Stimulated activated naive B cell treated with anti-CD40 and anti-IgM and Interleukin-4, amounts not matched to agents 10 μg/mL and 1 μg/mL and 100 μg/mL, for 72 hours (primary cell): ENCODE measurements at places on chromosomes 4 and X.

GRCh38 chrX:110173192-110174175 lies 144.4 kb downstream of the AMMECR1 start:
- H3K27ac ChIP-seq: peak overlapping the region; percentile 16
- no peaks in the 10 kb centered on the region for H3K27me3 ChIP-seq
- H3K4me1 ChIP-seq: peaks cover 17% of the 10 kb centered on the region
- no peak overlapping the region for H3K4me3 ChIP-seq
- peaks cover 22% of the 10 kb centered on the region for H3K36me3 ChIP-seq

DNA sequence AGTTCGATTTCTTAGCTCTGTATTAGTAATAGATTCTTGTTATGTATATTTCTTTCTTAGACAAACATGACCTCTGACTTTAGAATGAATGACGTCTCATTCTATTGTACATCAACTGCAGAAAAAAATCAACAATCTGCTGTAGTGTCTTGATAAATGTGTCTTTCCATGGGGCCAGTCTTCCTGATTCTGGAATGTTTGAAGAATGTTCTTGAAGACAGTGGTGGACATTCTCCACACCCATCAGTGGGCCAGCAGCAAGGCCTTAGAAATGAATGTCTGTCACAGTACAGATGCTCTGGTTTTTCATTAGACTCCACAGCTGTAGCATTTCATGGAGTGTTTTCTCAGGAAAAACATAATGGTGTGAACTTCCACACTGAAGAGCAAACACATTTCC lies 63.2 kb upstream of the FAM47B start:
- H3K4me1 ChIP-seq: no peaks in the 10 kb centered on the region
- H3K27ac ChIP-seq: no peak overlapping the region
- H3K36me3 ChIP-seq: no peaks in the 10 kb centered on the region
- no peak for DNase-seq
- H3K27me3 ChIP-seq: no peaks in the 10 kb centered on the region

DNA sequence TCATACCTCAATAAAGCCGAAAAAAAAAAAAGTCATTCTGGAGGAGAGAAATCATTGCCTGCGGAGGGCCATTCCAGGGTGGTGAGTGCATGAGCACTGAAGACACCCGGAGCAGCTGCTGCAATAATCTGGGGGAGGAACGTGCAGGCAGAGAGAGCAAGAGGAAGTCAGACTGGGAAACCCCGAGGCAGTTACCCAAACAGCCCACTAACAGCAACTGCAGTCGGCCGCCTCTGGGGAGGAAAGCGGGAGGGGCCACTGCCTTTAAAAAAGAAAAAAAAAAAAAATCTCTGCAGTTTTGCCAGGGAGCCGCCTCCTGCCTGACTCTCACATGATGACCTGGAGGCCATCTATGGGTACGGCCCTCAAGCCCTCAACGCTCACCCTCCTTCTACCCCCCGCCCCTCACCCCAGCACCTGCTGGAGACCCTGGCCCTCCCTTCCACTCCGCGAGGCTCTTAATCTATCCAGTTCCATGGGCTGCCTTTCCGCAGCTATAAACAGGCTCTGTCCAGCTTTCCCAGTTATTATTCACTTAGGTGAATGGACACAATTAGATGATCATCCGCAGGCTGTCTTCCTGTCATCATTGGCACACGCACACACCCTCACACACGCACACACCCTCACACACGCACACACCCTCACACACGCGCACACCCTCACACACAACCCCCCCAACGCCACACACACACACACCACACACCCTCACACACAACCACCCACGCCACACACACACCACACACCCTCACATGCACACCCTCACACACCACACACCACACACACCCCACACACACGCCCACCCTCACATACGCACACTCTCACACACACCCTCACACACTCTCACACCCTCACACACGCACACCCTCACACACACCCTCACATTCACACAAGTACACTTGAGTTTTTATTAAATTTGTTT lies 3.4 kb upstream of the AVPR2 start:
- peak overlapping the region; percentile 63 for H3K27ac ChIP-seq
- H3K4me1 ChIP-seq: peaks cover 35% of the 10 kb centered on the region
- peak; percentile 74 for DNase-seq
- no peaks in the 10 kb centered on the region for H3K27me3 ChIP-seq
- H3K36me3 ChIP-seq: no peaks in the 10 kb centered on the region
- H3K4me3 ChIP-seq: peak overlapping the region; percentile 50

DNA sequence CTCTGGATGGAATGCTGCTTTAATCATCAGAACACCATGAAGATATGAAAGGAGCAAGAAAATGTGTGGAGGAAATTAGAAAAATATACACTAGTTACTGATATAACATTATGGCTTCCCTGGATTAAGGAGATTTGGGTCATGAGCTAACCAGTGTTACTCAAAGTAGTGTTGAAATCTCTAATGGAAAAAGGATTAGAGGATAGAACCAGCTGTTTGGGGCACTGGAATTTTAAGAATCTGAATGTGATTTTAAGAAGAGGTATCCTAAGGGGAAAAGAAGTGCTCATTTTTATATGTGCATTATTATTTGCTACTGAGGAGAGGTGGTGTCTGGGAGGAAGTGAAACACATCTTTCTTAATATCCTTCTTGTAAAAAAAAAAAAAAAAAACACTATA lies 164.1 kb upstream of the PPARGC1A start:
- no peaks in the 10 kb centered on the region for H3K36me3 ChIP-seq
- no peaks in the 10 kb centered on the region for H3K27me3 ChIP-seq
- H3K4me3 ChIP-seq: no peak overlapping the region
- peaks cover 4% of the 10 kb centered on the region for H3K4me1 ChIP-seq
- no peak for DNase-seq

DNA sequence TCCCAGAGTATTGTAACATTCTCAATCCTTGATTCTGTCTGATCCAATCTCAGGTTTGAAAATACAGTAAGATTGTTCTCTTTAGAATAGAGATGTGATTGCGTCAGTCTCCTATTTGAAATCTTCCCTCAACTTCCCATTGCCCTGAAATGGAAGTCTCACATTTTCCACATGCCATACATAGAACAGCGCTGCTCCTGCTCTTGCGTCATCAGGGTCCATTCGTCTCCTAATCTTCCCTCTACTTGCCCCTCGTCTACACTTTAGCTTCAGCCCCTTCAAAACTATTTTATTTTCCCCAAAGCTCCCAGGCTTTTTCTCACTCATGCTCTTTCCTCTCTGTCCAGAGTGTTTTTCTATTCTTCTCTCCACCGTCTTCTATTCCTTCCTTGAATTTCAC lies 301.7 kb upstream of the MAGEB2 start:
- H3K4me3 ChIP-seq: no peak overlapping the region
- no peaks in the 10 kb centered on the region for H3K4me1 ChIP-seq
- H3K36me3 ChIP-seq: no peaks in the 10 kb centered on the region
- no peaks in the 10 kb centered on the region for H3K27me3 ChIP-seq
- no peak overlapping the region for H3K27ac ChIP-seq

- H3K27me3 ChIP-seq: peaks cover 13% of the 10 kb centered on the region
- peaks cover 3% of the 10 kb centered on the region for H3K36me3 ChIP-seq
- H3K4me1 ChIP-seq: peaks cover 8% of the 10 kb centered on the region
- no peak for DNase-seq
Measured at GRCh38 chrX:40578039-40578695, 2.6 kb upstream of the ATP6AP2 start.

GRCh38 chr4:165875446-165875845 lies 2.4 kb downstream of the TLL1 start:
- no peak for DNase-seq
- H3K4me3 ChIP-seq: no peak overlapping the region
- H3K27ac ChIP-seq: no peak overlapping the region
- peaks cover 5% of the 10 kb centered on the region for H3K4me1 ChIP-seq
- H3K27me3 ChIP-seq: peaks cover 37% of the 10 kb centered on the region

GRCh38 chrX:119238557-119238956 lies 2.5 kb downstream of the PGRMC1 start:
- peaks cover 21% of the 10 kb centered on the region for H3K4me1 ChIP-seq
- H3K4me3 ChIP-seq: no peak overlapping the region
- peaks cover 11% of the 10 kb centered on the region for H3K36me3 ChIP-seq
- no peak for DNase-seq
- peaks cover 15% of the 10 kb centered on the region for H3K27me3 ChIP-seq

GRCh38 chr4:7206911-7207567 lies 14.7 kb downstream of the SORCS2 start:
- H3K4me1 ChIP-seq: no peaks in the 10 kb centered on the region
- H3K36me3 ChIP-seq: no peaks in the 10 kb centered on the region

DNA sequence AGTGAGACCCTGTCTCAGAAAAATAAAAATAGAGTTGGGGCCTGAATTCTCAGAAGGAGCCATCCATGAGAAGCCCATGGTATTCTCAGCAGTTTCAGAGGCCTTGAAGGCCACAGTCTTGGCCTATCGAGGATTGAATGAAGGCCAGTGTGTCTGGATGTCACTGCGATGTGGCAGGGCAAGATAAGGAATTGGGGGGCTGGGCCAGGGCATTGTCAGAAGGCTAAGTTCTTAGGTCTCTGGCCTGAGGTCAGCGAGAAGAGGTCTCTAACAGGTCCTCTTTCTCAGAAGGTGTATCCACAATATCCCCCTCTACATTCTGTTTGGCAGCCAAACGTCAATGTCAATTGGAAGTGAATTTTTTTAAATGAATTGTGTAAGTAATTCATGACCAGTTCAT lies 5.7 kb downstream of the ZNF275 start:
- no peak for DNase-seq
- H3K4me1 ChIP-seq: peaks cover 19% of the 10 kb centered on the region
- peak overlapping the region; percentile 6 for H3K27ac ChIP-seq
- no peak overlapping the region for H3K4me3 ChIP-seq
- no peaks in the 10 kb centered on the region for H3K27me3 ChIP-seq

DNA sequence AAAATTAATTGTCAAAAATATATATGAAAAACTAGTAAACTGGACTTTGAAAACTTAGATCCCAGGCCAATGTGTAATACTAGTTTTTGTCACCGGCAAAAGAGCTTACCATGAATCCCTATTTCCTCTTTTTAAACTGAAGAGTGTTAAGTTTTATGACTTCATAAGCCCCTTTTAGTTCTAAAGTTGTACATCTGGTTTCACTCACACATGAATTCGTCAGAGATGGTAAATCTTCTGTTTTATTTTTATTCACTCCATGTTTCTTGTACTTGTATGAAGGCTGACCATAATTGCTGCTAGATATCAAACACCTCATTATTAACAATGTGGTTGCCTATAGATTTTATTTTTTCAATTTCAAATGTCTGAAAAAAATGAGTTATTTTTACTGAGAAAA lies 827.9 kb downstream of the PCDH7 start:
- H3K4me3 ChIP-seq: no peak overlapping the region
- H3K36me3 ChIP-seq: no peaks in the 10 kb centered on the region
- no peaks in the 10 kb centered on the region for H3K4me1 ChIP-seq

DNA sequence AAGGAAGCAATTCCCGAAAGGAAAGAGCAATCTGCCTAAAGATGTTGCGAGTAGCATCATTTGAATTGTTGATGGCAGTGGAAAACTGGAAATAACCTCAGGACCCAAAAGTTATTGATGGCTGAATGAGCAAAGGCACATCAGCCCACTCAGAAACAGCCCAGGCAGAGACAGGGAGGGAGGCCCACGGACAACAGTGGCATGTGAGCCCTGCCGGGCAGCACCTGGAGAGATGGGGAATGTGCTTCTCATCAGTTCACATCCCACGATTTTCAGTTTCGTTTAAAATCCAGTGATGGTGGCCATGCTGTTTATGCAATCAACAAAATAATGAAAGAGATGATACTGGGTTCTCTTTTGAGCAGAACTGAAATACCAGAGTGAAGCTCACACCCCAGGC lies 80.0 kb downstream of the JAKMIP1 start:
- H3K27me3 ChIP-seq: peaks cover 31% of the 10 kb centered on the region
- no peak overlapping the region for H3K4me3 ChIP-seq
- H3K4me1 ChIP-seq: no peaks in the 10 kb centered on the region
- DNase-seq: no peak
- H3K36me3 ChIP-seq: no peaks in the 10 kb centered on the region
- no peak overlapping the region for H3K27ac ChIP-seq

DNA sequence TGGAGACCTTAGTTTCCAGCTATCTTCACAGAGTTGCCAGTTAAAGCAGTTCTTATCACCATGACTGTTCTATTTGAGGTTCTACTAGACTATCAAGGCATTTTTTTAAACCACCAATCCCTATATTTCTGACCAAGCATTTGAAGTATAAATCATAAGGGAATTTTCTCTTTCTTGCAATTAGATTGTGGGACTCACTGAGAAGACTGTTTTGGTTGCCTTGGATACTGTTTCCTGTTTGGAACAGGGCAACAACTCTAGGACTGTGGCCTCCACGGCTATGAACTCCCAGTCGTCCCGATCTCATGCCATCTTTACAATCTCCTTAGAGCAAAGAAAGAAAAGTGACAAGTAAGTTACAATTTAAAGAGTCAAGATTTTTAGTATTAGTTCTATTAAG lies 11.8 kb downstream of the KIF4A start:
- no peak overlapping the region for H3K4me3 ChIP-seq
- no peaks in the 10 kb centered on the region for H3K36me3 ChIP-seq

DNA sequence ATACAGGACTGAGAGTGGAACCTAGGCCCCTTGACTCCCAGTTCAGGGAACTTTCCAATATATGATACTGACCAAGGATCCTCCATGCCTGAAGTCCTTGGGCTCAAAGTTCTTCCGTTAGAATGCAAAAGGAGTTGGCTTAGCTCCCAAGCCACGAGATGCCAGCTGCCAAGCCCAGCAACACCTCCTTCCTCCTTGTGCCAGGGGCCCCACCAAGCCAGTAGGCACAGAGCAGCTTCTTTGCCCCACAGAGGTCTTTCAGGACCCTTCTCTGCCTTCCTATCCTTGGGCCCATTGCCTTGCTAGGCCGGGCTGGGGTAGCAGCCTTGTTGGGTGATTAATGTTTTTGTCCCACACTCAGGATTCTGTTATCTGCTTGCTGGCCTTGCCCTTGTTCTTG lies 105.6 kb downstream of the EFNB1 start:
- H3K27me3 ChIP-seq: no peaks in the 10 kb centered on the region
- H3K4me1 ChIP-seq: no peaks in the 10 kb centered on the region
- no peak for DNase-seq

DNA sequence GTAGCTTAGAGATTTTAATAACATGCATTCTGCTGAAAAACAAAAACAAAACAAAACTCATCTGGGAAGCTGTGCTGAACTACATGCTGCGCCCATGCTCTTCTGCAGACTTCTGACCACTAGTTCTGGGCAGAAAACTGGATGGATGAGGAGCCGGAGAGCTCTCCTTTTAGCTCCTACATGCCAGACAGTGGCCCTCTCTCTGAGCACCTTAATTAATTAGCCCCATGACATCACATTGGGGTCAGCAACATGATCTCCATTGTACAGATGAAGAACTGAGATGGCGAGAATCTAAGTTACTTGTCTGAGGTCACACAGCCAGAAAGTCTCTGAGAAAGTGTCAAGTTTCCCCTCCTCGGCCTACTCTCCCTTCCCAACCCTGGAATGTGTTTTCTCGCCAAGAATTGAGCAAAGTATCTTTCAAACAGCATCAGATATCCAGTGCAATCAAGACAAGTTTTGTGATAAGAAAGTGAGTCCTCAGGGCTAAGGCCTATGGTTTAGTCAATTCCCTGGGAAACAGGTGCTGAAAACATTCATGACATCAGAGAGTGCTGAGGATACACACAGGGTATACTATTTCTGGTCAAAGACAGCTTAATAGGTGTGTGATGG lies 21.6 kb downstream of the SCD5 start:
- DNase-seq: no peak
- no peaks in the 10 kb centered on the region for H3K4me1 ChIP-seq
- H3K36me3 ChIP-seq: no peaks in the 10 kb centered on the region
- H3K27me3 ChIP-seq: peaks cover 3% of the 10 kb centered on the region
